ENCODE measurements at places on chromosomes 5 and 9.

GRCh38 chr5:168176251-168176650, 115.2 kb upstream of the WWC1 start:
- no peak for DNase-seq

DNA sequence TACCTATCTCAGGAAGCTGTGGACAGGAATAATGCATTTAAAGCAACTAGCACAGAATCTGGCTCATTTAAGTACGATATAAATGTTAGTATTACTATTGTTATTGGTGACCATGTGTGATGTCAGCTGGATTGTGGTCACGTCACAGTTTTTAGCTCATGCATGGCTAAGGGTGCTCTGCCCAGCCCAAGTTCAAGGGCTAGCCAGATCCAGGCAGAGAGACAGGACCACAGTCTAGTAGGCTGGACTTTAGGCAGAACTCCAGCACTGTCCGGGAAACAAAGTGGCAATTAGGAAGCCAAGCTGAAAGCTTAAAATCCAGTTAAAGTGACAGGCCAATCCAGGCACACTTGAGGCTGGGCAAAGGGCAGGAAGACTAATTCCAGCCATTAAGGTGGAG, 273.6 kb downstream of the ADAMTSL1 start:
- no peak for DNase-seq

DNA sequence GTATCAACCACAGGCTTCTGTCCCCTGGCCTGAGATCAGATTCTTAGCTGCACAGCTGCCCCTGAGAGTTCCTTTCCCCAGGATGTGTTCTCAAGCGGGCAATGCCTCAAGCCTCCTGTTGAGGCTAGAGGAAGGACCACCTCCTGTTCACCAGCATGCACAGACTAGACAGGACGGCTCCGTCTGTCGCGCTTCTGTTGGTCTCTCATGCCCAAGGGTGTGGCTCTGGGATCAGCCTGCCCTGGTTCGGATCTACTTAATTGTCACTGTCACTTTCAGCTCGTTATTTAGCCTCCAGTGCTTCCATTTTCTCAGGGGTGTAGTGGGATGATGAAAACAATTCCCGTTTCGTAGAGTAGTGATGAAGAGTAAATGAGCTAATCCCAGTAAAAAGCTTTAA, 103.1 kb downstream of the KCNIP1 start:
- no peak for DNase-seq

DNA sequence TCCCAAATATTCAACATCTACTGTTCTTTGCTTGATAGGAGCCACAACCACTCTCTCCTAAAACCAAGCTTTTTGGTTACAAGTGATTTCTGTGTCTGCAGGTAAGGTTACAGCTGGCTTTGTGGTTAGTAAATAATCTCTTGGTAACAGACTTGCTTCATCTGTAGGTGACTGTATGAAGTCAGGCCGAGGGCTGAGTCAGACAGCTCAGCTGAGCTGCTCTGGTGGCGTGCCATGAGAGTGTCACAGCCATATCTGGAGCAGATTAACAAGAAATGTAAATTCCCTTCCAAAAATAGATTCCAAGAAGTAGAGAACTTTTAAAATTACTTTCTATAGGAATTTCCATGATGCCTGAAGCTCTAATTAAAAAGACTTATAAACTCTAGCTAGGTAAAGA, 23.7 kb upstream of the TAS2R1 start:
- DNase-seq: no peak

DNA sequence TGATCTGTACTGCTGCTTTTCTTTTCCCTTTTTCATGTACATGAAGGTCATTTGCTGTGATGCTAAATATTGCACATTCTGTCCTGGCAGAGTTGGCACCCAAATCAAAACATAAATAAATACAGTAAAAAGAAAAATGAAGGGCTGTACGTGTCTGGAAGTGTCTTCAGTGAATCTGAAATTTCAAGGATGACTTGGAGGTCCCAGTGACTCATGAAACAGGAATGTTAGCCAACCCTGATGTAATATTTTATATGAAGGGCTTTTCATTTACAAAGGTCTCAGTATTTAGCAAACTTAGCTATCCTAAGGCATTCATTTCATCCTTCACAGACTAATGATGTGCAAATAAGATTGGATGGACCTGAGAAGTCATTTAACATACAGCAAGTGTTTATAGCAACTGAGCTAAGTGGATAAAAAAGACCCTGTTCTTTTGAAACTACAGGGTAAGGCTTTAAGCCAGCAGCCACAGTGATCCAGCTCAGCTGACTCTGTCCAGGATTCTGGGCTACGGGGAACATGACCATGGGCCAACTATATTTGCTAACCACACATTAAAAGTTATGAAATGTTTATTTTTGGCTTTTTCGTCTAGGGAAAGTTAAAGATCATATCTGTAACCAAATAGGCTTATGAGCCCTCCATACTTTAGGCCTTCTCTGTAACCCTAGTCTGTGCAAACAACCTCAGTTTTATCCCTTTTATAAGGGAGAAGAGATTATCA, 104.0 kb upstream of the DMRTA1 start:
- DNase-seq: no peak

DNA sequence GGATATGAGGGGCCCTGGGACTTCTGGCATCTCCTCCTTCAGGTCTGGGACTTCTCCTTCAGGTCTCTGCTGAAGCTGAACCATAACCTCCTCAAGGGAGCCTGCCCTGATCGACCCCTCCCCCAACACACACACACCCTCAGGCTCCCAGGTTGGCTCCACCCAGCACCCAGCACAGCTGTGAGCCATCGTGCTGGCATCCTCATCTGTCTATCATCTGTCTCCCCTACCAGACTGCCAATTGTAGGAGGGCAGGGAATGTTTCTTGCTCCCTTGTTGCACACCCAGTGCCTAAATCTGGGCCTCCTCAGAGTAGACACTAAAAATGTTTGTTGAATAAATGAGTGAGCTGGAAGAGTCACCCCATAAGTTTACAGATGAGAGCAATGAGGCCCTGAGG, 71.4 kb downstream of the LRSAM1 start:
- no peak for DNase-seq

- no peak for DNase-seq
Observed at GRCh38 chr9:6708732-6709131, 49.0 kb upstream of the KDM4C start.

DNA sequence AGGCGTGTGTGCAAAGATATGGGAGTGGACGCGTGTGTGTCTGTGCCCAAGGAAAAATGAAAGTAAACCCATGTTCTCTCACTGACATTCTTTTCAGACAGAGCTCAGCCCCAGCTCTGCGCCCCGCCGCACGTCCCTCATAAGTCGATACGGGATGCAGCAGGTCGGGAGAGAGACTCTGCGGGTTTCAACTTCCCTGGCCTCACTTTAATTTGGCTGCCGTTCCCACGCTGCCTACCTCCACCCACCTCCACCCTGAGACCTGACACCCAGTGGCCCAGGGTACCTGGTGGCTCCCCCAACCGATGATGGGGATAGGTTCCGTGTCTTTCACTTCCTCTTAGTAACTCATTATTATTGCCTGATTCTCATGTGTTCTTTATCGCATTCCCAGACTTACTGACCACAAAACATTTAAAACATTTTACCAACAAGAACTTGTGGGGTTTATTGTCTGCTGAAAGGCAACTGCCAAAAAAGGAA, 19.4 kb downstream of the LHX2 start:
- no peak for DNase-seq

- DNase-seq: no peak
Observed at GRCh38 chr9:99451112-99451606, 229.1 kb downstream of the SEC61B start.

All from NCI-H187 treated with DMSO at 0.1 percent for 48 hours (cell line).